ENCODE measurements at places on chromosomes 4 and X.

- no peak for DNase-seq
Measured at GRCh38 chr4:20662851-20663250, 37.4 kb upstream of the PACRGL start.

DNA sequence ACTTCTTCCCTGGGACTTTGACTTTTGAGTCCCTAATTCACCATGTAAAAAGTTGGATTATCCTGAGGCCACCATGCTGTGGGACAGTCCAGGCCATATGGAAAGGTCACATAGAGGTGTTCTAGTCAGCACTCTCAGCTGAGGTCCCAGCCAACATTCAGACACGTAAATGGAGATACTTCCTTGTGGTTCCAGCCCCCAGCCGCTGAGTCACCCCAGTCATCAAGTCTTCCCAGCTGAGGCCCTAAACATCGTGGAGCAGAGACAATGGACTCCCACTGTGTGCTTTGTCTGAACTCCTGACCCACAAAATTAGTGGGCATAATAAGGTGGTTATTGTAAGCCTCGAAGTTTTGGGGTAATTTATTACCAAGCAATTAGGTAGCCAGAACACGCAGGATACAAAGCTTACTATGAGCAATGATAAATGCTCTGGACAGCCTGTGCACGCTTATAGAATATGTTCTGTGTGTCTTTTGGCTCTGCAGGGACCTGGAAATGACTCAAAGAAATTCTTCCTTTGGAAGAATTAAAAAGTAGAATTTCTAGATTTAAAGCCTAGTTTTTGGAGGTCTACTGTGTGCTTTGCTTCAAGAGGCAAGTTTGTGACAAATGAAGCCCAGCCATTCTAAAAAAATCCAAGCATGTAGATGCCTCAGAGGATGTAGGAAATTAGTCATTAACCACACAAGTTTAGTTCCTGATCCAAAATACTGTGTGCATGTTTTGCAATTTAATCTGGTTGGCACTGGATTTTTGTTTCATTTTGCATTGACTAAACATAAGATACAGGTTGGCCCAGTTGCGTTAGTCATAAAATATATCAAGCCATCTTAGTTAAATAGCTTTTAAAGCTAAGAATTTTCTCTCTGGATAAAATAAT lies 33.2 kb upstream of the SLC9A7 start:
- DNase-seq = no peak

- DNase-seq = no peak
Measured at GRCh38 chr4:26342328-26343037, 21.7 kb downstream of the RBPJ start.

- DNase-seq = no peak
Measured at GRCh38 chr4:44147571-44148075, 301.0 kb downstream of the KCTD8 start.

DNA sequence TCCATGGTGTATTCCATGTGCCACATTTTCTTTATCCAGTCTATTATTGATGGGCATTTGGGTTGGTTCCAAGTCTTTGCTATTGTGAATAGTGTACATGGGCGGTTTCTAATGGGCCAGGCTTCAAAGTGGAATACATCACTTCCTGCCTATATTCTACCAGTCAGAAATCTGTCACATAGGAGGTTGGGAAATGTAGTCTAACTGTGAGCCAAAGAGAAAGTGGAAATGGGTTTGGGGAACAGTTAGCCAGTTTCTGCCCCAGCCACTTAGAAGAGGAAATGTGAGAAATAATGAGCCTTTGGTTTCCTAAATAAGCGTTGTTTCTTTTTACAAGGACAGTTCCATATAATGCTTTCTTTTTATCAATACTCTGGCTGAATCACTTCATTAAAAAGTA lies 85.1 kb upstream of the AP1S2 start:
- no peak for DNase-seq

DNA sequence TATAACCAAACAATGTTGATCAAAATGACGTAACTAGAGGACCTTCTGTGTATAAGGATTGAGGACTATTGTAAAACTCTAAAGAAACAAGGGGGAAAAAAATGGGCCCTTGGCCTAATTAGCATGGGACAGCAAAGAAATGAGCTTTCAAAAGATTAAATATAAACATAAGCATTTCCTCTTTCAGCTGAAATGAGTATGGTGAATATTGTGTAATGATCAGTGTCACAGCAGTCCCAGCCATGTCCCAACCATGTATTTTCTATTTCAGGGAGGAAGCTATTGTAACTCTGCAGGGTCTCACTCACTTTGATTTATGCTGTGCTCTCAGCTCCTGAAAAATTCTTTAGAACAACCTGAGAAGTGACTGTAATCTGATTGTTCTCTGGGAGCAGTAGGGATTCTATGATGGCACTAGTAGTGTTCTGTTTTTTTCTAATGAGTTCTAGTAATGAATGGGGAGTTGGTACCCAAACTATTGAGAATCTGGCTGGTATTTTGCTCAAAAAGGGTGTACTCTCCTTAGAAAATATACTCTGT lies 25.8 kb downstream of the ANXA10 start:
- no peak for DNase-seq

- no peak for DNase-seq
Measured at GRCh38 chr4:88177983-88178625, 19.7 kb upstream of the ABCG2 start.

GRCh38 chr4:169768385-169768784 lies 10.6 kb upstream of the HPF1 start:
- no peak for DNase-seq

- DNase-seq = no peak
Measured at GRCh38 chr4:74632634-74633033, 161.7 kb downstream of the BTC start.

GRCh38 chr4:3397128-3397527 lies 44.6 kb upstream of the HGFAC start:
- no peak for DNase-seq

- DNase-seq = no peak
Measured at GRCh38 chr4:52198294-52198693, 147.2 kb downstream of the SPATA18 start.

GRCh38 chr4:139282065-139282720 lies 2.2 kb upstream of the MGARP start:
- DNase-seq = no peak

- DNase-seq = no peak
Measured at GRCh38 chr4:3399277-3400194, 42.2 kb upstream of the HGFAC start.

DNA sequence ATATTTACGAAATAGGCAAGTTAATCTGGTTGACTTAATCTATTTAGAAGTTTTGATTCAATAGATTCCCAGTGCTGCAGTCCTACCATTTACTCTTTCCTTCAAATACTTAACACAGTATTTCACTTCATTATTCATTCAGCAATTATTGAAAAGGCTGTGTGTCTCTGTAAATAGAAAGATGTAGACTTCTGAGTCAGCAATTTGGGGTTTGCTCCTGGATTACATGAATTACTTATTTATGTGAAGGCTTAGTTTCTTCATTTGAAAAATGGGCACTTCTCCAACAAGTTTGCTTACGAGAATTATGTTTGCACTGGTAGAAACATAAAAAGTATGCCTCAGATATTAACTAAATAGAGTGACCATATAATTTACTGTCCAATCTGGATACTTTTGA lies 17.4 kb downstream of the ADAM29 start:
- DNase-seq = no peak

GRCh38 chr4:164956766-164957643 lies 20.5 kb downstream of the TRIM61 start:
- DNase-seq = no peak

GRCh38 chr4:41573502-41574001 lies 35.6 kb downstream of the LIMCH1 start:
- peak; percentile 38 for DNase-seq

GRCh38 chrX:119105826-119106225 lies 21.8 kb downstream of the KIAA1210 start:
- no peak for DNase-seq

GRCh38 chr4:184163813-184164212 lies 53.9 kb downstream of the ENPP6 start:
- DNase-seq = peak; percentile 64

DNA sequence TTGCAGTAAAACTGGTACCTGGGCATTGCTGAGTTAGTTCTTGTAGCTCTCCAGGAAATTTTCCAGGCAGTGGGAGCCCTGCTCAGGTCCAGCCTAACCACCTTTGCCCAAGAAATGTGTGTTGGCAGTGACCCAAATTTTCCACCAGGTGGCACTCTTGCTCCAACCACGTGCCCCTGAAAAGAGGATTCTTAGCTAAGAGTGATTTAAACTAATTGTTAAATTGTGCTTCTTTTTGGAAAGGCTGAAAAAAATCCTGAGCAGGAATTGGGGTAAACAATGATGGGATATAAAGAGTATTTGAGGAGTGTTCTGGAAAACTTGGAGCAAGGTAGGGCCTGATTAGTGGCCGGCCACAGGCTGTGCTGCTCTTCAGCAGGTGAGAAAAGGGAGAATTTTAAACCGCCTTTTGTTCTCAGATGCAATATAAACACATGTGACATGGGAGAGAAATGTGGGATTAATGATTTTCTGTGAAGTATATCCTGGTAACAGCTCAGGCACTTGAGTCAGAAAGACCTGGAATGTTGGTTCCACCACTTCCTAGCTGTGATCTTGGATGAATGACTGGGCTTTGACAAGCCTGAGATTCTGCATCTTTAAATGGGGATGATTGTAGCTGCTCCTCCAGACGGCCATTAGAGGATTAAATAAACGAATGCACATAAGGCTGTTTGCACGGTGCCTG lies 219.6 kb downstream of the PTTG2 start:
- DNase-seq = peak; percentile 55

DNA sequence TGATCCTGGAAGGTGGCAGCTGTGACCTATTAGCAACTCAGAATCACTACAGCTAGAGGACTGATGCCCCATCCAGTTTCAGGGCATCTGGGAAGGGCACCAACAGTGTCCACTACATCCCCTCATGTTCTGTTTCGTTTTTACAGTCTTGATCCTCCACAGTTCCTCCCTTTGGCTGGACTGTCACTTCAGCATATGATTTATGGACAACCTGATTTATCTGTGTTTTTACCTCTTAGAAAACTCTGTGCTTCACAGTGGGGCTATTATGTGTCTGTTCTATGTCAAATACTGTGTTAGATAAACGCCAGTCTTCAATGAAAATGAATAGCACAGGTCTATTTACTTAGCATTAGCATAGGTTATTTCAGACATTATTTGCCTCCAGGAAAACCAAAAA lies 63.1 kb upstream of the GRPR start:
- no peak for DNase-seq

- DNase-seq = no peak
Measured at GRCh38 chrX:150199803-150200202, 163.3 kb upstream of the MAMLD1 start.

DNA sequence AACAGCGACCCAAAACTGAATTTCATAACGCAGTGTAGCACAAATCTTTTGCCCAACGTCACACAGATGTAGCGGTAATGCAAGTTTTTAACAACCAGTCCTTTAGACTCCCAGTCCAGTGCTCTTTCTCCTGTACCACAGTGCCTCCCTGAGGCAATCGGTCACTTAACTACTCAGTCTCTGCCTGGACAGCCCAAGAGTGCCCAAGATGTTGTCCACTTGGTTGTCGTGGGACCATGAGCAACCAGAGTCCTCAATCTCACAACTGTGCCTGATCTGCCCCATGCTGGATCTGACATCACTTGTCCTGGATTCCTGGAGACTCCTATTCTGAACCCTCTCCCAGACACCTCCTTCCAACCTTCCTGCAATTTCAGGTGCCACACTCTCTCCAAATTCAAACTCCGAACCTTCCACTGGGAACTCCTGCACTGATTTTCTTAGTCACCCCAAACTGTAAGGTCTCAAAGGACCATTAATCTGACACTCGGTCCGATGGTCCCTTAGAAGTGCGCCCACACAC lies 702 bp downstream of the MMGT1 start:
- DNase-seq = no peak

DNA sequence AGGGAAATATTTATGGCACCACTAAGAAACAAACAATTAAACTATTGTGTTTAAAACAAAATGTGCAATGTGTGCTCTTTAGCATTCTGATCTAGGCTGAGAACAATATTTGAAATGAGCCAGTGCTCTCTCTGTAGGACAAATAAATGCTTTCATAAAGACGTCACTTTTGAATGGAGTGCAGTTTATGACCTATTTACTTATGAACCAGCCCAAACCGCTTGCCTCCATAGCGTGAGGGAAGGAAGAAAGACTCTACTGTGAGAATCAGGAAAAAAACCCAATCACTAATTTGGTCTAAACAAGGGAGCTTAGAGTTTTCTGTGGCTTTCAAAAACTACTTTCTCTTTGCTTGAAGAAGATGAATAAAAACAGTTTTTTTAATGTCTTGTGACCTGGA lies 39.4 kb downstream of the SAT1 start:
- DNase-seq = no peak

DNA sequence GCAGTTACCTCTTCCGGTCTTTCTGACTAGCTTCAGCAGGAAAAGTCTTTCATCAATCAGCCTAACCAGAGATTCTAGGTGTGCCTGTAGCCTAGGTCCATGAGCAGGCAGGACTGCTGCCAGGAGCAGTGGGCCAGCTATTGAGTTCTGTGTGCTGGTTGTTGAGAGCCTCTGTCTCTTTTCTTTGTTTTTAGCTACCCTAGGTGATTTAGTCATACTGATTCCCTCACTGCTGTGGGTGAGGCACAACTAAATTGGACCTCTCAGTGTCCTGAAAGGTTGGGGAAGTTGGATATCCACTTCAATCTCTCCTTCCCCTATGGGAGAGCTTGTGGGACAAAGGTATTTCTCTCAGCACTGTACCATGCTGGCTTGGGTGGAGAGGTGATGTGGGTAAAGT lies 354.9 kb downstream of the GPAT3 start:
- no peak for DNase-seq

DNA sequence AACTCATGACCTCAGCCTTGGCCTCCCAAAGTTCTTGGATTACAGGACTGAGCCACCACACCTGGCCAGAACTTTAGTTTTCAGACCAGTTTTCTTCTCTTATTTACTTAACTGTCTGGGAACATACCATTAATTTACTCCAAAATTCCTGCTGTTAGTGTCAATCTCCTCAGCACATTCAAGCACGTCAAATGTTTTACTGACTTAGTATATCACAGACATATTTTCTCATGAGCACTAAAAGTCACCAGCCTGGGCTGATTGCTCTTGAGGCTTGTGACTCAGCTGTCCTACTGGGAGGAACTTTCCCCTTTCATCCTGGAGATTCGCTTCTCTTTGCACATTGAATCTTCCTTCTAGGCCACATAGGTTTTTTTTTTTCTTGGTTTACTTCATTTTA lies 109.6 kb downstream of the PCDH18 start:
- no peak for DNase-seq

DNA sequence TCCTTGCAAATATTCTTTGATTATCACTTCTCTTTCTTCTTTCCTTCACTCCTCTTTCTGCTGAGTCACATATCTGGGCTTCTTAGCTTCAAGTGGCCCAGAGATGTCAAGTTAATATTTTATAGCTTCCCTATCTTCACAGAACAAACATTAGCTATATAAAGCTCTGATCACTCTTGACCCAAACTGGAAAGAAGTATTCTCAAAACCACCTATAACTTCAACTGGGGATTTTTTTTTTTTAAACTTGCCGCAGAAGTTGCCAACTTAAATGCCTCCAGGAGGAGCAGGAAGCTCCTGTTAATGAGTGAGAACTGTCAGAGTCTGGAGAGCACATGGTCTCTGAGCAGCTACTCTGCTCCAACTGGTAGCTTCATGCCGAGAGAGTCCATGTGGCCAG lies 233.3 kb upstream of the EDNRA start:
- DNase-seq = no peak

- DNase-seq = no peak
Measured at GRCh38 chrX:140507982-140508305, 3.1 kb upstream of the SOX3 start.

Data from NCI-H1694 (cell line).